ENCODE measurements at places on chromosomes 6 and 20.

- no peak for DNase-seq
These were observed 153.2 kb upstream of the THBS2 start for GRCh38 chr6:169406804-169407203.

DNA sequence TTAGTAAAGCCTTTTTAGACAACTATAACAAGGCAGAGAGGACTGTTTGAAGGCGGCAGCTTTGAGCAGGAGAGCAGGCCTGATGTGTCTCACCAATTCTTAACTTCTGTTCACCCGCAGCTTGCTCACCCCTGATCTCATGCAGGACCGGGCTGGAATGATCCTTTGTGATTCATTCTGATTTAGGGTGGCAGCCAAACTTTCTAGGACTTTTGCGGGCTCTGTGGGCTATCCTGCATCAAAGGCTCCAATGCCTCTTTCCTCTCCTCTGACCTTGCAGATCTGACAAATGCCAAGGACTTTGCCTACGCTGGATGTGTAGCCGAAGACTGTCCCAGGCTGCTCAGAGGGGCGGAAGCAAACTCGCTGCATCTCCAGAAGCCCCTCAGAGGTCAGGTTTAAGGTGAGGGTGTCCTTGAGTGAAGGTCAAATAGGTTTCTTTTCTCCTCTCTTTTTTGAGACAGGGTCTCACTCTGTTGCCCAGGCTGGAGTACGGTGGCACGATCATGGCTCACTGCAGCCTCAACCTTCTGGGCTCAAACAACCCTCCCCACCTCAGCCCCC is 72.3 kb downstream of the VEGFA start:
- no peak for DNase-seq

- DNase-seq, result peak; percentile 4
These were observed 114.3 kb upstream of the SYNCRIP start for GRCh38 chr6:85756982-85757381.

GRCh38 chr6:14321992-14322772 is 204.6 kb downstream of the CD83 start:
- no peak for DNase-seq

- DNase-seq, result no peak
These were observed 700 bp upstream of the LAMA5 start for GRCh38 chr20:62367633-62368391.

- DNase-seq, result no peak
These were observed 380.3 kb downstream of the ARHGAP18 start for GRCh38 chr6:129329678-129330077.

Data from frontal cortex (tissue), 4 donors.